ENCODE measurements at places on chromosomes 1 and 21. TPM values are rescaled to one million over a fixed set of nuclear protein-coding genes. Genes with fewer than 3 reads are reported as not detected.
A peak's percentile ranks its signal among the peaks of the same experiment; 100 is the strongest.

Gene SPRR1B
- not detected for polyA plus RNA-seq

Gene NTNG1
- 4.6 TPM for polyA plus RNA-seq

Gene ALDH9A1
- polyA plus RNA-seq: 36.0 TPM

Gene IGSF3
- 2.9 TPM for polyA plus RNA-seq

GRCh38 chr1:92365378-92366039 is 66.7 kb downstream of the RPAP2 start:
- no peak for DNase-seq
- H3K4me3 ChIP-seq: no peak overlapping the region
- H3K27ac ChIP-seq: no peak overlapping the region

GRCh38 chr1:102365071-102365470 is 368.3 kb upstream of the OLFM3 start:
- H3K4me3 ChIP-seq: no peak overlapping the region
- no peaks in the 10 kb centered on the region for H3K27me3 ChIP-seq
- DNase-seq: no peak
- H3K4me1 ChIP-seq: no peaks in the 10 kb centered on the region
- H3K27ac ChIP-seq: no peak overlapping the region

DNA sequence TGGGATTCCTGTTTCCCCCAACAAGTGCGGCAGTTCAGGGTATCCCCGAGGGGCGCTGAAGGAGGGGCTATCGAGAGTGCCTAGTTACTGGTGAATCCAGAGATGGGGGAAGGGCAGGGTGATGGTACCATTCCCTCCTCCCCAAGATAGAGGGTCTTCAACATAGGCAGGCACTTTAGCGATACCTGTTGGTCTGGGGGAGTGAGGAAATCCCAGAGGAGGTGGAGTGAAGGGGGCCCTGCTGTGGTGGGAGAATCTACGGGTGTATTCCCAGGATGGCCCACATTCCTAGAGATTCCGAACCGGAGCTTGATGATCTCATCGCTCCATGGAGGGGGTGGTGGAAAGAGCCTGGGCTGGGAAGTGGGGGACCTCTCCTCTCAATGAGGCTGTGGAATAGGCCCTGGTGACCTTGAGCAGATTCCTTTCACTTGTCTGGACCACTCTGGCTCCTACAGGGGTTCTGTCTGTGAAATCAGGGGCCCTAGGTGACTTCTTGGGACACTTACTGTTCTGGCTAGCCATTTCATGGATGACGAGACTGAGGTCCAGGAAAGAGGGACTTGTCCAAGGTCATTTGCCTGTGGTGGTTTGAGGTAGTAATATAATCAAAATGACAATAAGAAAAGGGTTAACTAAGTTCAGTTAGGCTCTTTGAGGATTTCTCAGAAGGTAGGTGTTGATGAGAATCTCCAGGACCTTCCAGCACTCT is 52.7 kb upstream of the SYNC start:
- no peaks in the 10 kb centered on the region for H3K36me3 ChIP-seq
- H3K27me3 ChIP-seq: no peaks in the 10 kb centered on the region
- peak overlapping the region; percentile 99 for H3K27ac ChIP-seq

DNA sequence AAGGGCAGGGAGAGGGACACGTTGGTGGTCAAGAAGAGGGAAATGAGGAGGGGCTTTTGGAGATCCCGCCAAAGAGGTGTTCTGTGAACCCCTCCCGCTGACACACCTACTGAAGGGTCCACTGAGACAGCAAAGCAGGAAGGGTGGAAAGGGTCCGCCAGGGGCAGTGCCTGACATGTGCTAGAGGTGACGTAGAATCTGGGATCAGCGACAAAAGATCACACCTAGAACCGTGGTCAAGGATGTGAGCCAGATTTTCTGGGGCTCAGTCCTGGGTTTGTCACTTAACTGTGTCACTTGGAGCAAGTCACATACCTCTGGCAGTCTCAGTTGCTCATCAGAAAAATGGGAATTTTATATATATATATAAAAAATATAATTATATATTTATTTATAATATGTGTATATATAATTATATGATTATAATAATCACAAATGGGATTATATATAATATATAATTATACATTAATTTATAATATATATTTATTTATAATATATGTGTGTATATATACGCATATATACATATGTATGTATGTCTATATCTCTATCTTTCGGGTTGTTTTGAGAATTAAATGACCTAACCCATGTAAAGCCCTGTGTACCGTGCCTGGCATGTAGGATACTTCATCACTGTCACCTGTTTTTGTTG is 35.0 kb upstream of the ATP5PO start:
- H3K27ac ChIP-seq: no peak overlapping the region
- H3K27me3 ChIP-seq: no peaks in the 10 kb centered on the region
- no peak overlapping the region for H3K4me3 ChIP-seq
- H3K36me3 ChIP-seq: no peaks in the 10 kb centered on the region
- peaks cover 18% of the 10 kb centered on the region for H3K4me1 ChIP-seq

GRCh38 chr1:113930499-113931161 is 1.5 kb downstream of the HIPK1 start:
- peaks cover 57% of the 10 kb centered on the region for H3K4me1 ChIP-seq
- no peak for DNase-seq
- no peaks in the 10 kb centered on the region for H3K27me3 ChIP-seq
- H3K36me3 ChIP-seq: no peaks in the 10 kb centered on the region
- peak overlapping the region; percentile 93 for H3K27ac ChIP-seq

DNA sequence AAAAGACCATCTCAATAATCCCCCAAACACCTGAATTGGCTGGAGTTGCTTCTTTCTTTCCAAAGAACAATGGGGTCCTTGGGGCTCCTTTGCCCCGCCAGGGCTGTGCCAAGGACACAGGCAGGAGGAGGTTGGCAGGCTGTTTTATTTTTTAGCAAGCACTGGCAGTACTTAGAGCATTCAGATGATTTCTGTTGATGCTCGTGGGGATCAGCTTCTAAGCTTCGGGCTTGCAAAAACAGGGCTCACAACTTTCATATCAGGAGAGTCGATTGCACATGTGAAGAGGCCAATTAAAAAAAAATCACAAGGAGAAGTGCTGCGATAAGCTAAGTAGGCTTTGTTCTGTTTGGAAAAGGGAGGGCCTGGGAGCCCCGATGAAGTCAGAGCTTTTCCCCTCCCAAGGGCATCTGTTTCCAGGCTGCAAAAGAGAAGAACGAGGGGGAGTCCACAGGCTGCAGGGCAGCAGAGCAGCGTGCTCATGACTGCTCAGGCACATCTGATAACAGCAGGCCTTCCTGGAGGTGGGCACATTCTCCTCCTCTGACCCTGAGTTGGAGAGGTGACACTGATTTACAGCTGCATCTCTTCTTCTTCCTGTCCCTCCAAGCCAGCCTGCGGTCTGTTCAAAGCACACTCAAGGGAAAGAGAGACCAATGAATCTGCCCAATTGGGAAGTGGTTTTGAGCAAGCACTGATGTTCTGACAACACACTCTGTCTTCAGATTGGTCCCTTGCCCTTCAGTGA is 27.3 kb upstream of the BCAR3 start:
- DNase-seq: peak; percentile 81
- H3K27ac ChIP-seq: peak overlapping the region; percentile 42
- no peak overlapping the region for H3K4me3 ChIP-seq
- H3K4me1 ChIP-seq: peaks cover 44% of the 10 kb centered on the region

DNA sequence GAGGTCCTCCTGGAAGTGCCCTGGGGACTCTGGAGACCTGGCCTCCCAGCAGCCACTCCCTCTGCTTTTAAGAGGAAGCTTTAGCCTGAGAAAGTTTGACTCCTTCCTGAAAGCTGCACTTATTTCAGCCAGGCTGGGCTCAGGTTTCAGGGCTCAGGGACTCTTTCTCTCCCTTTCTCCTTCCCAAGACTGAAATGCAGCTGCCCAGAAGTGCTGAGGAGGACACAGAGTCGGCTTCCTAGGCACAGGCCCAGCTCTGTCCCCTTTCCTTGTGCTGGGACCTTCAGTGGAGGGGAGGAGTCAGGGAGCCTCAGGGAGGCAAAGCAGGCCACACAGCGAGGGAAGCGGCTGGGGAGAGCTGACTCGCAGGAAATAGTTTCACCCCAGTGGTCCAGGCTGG is 137.3 kb downstream of the NAV1 start:
- H3K4me1 ChIP-seq: peaks cover 23% of the 10 kb centered on the region
- no peaks in the 10 kb centered on the region for H3K36me3 ChIP-seq
- H3K27ac ChIP-seq: peak overlapping the region; percentile 54
- no peaks in the 10 kb centered on the region for H3K27me3 ChIP-seq
